ENCODE measurements at places on chromosomes 7 and 10.

DNA sequence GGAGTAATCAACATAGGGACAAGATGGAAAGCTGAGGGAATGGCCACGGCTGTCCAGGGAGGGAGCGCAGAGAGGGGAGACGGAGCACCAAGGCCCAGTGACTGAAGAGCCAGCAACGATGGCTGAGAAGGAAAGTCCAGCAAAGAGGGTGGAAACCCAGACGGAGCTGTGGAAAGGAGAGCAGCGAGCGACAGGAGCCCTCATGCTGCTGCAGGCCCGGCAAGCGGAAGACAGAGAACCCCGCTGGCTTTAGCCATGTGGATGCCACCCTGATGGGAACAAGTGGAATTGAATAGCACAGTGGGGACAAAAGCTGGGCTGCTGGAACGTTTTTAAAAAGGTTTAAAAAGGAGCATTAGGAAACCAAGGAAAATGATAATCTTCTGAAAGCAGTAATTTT, 82.9 kb upstream of the DDC start:
- DNase-seq = no peak

GRCh38 chr7:90551036-90551435, 45.1 kb upstream of the CDK14 start:
- no peak for DNase-seq

DNA sequence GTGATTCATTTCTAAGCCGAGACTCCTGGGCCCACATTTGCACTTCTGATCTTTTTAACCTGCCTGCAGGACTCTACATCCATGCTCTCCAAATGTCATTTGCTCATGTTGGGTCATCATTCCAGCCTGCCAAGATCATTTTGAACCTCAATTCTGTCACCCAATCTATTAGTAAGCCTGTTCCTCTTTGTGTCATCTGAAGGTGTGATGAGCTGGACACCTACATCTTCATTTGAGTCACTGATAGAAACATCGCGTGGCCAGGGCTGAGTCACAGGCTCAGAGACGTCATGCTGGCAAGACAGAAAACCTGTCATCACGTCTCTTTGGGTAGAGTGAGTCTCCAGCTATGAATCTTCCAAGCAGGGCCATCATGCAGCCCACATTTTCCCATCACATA, 65.3 kb upstream of the SLF2 start:
- DNase-seq = no peak

- no peak for DNase-seq
These were observed 437.8 kb downstream of the PLXDC2 start for GRCh38 chr10:20254078-20254477.

DNA sequence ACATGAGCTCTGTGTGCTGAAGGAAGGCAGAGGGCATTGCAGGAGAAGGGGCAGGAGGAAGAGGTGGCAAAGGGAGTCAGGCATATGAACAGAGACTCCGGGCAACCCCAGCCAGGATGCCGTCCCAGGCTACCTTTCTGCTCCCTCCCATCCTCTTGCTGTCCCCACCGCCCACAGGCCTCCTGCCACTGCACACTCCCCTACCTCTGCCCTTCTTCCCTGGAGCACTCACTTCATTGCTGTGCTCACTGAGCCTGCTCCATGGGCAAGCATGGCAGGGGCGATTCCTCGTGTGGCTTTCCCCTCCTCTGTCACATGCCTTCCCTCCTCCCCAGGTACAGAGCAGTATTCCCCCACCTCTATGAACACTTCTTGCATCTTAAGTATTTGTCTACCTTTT, 93.4 kb downstream of the FANK1 start:
- no peak for DNase-seq

- DNase-seq = no peak
These were observed 38.1 kb downstream of the FOXK1 start for GRCh38 chr7:4720225-4720624.

DNA sequence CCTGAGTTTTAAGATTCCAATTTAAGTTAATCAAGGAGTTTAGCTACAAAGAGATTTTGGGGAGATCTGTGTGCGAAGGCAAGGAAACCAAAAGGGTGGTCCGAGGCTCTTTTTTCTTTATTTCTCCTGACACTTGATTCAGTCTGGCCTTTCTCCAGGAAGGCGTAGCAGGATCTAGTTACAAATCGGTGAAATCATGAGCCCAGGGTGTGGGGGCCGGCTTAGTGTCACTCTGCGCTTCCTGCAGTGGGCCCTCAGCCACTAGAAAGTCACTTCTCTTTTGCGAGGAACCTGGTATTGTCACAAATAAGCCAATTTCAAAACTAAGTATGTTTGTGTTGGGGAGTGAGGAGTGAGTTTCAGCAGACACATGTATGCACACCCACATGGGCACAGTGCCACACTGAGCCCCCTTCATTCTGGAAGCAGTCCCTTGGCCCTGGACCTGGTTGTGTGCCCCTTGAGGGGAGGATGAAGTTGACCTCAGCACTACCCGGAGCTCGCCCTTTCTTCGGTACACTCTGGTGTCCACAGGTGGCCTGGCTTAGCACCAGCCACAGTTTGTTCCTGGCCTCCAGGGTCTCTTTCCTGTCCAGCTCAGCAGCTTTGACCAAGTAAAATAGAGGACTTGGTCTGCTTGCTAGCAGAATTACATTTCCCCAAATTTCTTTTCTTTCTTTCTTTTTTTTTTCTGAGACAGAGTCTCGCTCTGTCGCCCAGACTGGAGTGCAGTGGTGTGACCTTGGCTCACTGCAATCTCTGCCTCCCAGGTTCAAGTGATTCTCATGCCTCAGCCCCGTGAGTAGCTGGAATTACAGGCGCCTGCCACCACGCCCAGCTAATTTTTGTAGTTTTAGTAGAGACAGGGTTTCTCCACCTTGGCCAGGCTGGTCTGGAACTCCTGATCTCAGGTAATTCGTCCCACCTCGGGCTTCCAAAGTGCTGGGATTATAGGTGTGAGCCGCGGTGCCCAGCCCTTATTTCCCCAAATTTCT, 84.0 kb upstream of the BTBD16 start:
- no peak for DNase-seq

DNA sequence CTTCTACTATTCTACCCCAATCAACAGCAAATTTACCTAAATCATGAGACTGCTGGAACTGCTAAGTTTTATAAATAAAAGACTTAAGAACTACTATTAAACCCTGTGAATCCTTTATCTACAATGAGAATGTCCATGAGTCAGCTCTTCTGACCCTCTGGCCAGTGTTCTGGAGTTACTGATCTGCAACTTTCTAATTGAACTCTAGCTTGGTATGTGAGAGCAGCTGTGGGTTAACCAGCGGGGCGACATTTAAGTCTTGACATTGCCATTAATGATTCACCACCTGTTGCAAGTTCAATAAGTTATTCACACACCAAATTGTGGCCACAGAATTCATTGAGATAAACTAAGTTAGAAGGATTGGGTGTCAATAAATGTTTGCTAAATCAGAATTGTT, 359.8 kb downstream of the PCDH15 start:
- no peak for DNase-seq

- no peak for DNase-seq
These were observed 10.6 kb downstream of the CCSER2 start for GRCh38 chr10:84339025-84339424.

DNA sequence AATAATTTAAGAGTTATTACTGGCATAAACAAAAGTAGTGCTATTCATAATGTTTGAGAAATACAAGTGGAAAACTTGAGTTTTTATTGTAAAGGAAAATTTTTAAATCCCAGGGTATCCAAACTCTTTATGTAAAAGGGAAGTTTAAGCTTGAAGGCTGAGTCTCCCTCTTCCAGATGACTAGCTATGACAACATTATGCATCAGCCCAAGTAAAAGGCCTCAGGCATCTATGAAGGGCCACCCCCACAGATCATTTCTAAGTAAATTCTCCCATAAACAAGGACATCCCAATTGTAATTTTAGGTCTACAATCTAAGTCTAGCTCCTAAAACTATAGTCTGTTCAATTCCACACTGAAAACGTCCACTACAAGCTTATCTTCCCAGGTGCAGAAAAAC, 166.2 kb upstream of the STEAP1 start:
- DNase-seq = no peak

DNA sequence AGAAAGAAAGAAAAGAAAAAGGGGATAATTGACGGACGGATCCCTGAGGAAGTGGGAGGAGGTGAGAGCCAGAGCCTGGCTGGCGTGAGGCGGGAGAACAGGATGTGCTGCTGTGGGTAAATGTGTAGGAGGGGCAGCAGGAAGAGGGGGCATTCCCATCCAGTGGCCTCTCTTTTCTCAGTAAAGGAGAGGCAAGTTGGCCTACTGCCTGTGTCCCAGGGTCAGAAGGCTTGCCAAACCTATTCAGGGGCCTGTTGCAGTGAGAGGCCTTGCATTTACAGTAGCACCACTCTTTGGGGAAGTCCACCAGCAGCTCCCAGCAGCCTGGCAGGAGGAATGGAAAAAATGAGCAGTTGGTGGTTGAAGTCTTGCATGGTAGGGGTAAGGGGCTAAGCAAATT, 26.6 kb upstream of the ASCC1 start:
- no peak for DNase-seq

- no peak for DNase-seq
These were observed 72.8 kb upstream of the CACUL1 start for GRCh38 chr10:118827466-118828155.

DNA sequence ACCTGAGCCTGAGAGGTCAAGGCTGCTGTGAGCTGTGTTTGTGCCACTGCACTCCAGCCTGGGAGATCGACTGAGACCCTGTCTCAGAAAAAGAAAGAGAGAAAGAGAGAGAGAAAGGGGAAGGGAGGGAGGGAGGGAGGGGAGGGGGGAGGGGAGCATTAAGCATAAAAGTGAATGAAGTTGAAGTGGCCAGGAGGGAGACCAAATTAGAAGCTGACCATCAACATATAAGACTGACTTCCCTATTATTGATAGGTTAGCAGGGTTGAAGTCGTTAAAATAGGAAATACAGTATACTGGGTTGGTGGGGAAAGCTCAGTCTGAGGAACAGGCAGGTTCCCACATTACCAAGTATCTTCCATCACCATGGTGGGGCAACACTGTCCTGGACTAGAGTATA, 117.1 kb upstream of the MKLN1 start:
- DNase-seq = no peak

DNA sequence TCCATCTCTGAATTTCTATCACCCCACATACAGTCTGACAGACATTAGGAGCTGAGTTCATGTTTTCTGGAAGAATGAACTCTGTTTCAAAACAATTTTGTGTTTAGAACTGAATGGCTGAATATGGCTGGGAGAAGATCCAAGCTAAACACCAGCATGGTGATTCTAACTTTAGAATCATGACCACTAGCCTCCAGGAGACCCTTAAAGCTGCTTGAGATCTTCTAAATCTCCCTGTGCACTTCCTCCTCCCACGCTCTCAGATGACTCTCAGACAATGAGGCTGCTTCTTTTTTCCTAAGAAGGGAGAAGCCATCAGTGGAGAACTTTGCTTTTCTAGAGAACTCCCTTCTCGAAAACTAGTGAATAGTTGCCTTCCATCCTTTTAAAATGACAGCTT, 711.2 kb downstream of the GRID1 start:
- DNase-seq = no peak

DNA sequence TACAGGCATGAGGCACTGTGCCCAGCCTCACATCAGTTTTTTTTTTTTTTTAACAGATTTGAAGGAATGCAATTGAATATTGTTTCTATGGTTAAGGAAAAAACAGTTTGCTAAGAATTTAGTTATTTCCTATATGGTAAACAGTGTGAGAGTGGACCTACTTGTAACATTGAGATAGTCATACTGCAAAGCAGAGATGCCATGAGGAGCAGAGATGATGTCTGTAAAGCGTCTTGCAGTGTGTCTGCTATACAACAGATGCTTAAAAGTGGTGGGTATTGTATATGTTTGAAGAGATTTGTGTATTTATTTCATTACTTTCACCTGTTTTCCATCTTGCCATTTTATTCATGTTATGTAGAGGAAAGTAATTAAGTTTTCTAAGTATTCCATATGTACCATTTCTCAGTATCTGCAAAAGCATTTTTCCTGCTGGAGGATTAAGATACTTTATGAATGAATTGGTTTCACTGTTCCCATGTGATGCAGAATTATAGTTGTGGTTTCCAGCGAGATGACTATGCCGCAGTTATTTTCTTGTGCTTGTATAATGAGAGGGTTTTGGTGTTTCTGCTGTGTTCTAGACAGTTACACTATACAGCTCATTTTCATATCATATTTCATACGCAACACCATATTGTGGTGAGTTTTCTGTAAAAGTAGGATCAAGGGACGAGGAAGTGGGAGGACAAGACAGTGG, 26.6 kb downstream of the TET1 start:
- no peak for DNase-seq

DNA sequence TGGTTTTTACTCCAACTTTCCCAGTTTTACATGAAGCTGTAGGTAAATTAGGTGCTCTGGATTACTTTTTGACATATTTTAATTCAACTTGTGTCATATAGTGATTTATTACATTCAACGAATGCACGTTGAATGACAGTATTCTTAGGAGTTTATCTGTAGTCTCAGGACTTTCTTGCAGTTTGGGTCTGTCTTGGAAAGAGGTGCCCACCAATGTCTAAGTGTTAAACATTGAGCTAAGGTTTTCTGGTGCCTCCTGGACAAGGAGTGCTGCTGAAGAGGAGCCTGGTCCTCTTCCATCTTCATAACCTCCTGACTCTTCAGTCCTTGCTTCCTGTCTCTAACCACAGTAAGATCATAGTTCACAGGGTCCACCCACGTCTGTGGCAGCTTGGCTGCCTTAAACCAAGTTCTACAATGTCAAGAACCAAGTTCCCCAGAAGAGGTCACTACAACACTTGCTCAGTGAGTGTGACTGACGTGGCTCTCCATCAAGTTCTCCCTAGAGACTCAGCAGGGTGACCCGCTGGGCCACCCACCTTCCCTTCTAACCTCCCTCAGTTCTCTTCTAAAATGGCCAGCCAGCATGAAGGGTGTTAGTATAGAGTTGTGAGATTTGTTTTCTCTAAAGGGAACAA, 6.1 kb downstream of the NPY start:
- DNase-seq = no peak

DNA sequence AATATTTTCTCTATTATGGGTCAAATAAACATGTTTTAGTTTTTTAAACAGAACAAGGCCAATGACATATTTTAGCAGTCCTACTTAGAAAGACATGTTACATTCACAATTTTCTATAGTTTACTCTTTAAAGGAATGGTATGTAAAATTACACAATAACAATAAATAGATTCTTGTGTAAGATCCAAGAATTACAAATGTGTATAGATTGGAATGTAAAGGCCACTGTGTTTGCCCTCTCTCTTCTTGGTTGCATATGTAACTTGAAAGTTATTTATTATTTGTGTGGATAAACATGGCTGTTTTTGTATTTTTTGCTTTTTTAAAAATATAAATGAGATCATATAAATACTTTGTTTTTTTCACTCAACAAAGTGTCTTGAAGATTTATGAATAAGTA, 979.3 kb upstream of the CELF2 start:
- no peak for DNase-seq

DNA sequence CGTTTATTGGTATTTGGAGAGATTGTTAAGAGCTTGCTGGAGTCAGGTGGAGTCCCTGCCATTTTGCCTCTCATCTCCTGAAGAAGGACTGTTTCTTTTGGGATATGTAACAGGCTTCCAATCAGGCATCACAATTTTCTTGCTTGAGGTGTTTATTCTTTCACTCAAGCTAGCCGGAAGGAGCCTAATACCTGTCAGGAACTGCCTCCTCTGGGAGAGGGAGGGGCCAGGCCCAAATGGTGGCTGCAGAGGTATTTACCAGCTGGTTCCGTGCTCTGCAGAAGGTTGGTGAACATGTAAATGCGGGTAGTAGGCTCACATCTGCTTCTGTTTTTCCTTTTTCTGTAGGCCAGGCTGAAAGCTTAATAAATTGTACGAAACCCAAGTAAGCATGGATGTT, 114.0 kb downstream of the TCF7L2 start:
- no peak for DNase-seq

Data from activated CD4-positive, CD25-positive, alpha-beta regulatory T cell treated with anti-CD3 and anti-CD28 coated beads, Interleukin-2, amount 50 U/mL, for 16 hours (primary cell).